Right lobe of liver (tissue), 6 donors: ENCODE measurements at places on chromosomes 5 and 9. TPM values are rescaled to one million over a fixed set of nuclear protein-coding genes. Genes with fewer than 3 reads are reported as not detected.

PCDHGB4 gene
- total RNA-seq = 2.3 TPM

PDCD1LG2 gene
- 2.4 TPM for total RNA-seq

SECISBP2 gene
- total RNA-seq = 28.9 TPM

- DNase-seq = peak; percentile 77
- H3K27ac ChIP-seq = no peak overlapping the region
- peaks cover 3% of the 10 kb centered on the region for H3K36me3 ChIP-seq
- no peaks in the 10 kb centered on the region for H3K4me1 ChIP-seq
- H3K4me3 ChIP-seq = no peak overlapping the region
Measured at GRCh38 chr5:170293273-170293672, 4.3 kb downstream of the LCP2 start.
